Activated CD4-positive, alpha-beta T cell treated with anti-CD3 and anti-CD28 coated beads, Interleukin-2, amount 50 U/mL, for 24 hours (primary cell): ENCODE measurements at places on chromosomes 11 and 22.

- DNase-seq: no peak
These were observed 21.1 kb downstream of the PHF21B start for GRCh38 chr22:44988671-44989070.

DNA sequence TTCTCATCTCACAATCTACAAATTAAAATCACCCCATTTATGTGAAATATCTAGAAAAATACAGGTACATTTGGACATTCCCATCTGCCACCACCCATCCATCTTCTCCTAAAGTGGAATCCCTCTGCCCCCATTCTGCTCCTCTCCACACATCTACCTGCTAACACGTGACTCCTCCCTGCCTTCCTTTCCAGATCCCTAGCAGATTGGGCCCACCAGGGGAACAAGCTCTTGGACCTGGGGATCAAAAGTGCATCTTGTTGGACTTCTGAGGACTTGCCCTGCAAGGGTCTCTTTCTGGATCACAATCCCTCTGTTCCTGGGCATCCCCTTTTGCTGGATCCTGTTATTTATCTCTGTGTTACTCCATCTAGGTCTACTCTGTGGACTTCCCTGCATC lies 107.6 kb downstream of the ZNF280B start:
- DNase-seq: no peak

GRCh38 chr11:13364388-13364787 lies 86.8 kb downstream of the BMAL1 start:
- DNase-seq: no peak

- no peak for DNase-seq
These were observed 17.9 kb upstream of the EMID1 start for GRCh38 chr22:29187831-29188230.

DNA sequence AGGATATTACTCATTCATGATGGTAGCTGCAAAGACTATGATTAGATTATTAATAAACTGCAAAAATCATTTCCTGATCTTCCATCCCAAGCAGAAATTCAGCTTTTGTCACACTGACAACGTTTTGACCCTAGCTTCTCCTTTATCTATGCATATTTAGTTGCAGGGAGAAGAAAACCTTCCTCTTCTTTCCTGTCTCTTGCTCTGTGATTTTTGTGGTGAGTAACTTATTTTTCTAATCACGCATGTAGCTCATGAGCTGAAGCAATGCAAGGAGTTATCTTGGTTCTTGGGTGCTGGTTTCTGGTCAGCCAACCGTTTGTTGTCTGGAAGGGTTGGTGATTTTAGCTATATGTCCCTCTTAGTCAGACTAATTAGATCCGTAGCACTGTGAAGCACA lies 56.4 kb downstream of the FDX1 start:
- no peak for DNase-seq

DNA sequence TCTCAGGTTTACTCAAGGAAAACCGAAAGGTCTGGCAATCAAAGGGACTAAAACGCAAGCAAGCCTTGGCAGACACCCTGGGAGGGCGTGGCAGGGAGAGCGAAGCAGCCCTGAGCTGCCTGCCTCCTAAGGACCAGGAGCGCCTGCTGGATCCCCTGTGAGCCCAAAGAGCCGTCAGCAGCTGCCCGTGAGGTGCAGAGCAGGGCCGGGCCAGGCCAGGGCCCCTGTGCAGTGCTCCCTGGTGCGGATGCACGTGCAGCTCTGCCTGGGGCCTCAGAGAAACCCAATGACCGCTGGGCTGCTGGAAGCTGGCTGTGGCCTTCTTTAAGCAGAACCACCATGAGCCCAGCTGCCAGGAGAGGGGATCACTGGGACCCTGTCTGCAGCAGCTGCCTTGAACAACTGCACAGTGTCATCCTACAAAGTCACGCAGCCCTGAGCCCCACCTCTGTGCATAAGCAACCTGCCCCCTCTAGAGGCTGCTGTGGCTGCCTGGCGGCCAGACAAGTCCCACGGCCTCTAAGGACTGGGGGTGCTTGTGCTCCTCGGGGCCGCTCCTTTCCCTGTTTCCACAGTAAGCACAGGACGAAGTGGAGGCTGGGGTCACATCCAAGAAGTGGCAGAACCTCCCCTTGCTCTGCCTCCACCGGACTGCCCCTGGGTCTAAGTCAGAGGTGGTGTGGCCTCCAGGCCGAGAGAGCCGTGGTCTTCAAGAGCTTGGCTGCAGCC lies 29.1 kb upstream of the COMT start:
- no peak for DNase-seq

GRCh38 chr11:16771350-16772140 lies 33.1 kb downstream of the C11orf58 start:
- no peak for DNase-seq

- DNase-seq: no peak
These were observed 193.4 kb downstream of the ADAMTS15 start for GRCh38 chr11:130641876-130642275.

DNA sequence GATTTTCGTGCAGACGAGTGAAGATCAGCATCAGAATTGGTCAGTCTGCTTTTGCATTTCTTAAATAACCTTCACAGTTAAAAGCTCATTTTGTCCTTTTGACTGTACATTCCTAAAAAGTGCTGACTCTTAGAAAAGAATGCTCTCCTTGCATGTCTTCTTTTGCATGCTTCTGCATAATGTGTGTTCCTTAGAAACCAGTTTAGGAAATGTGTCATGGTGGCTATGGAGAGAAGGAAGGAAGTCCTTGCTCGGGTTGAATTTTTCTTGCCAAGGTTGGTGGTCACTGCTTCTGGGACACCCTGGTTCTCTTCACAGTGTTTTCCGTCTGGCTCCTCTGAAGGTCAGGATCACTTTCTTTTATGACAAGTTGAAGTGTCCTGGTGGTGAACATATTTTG lies 6.8 kb downstream of the AP2A2 start:
- no peak for DNase-seq

- no peak for DNase-seq
These were observed 31.1 kb downstream of the GRAMD1B start for GRCh38 chr11:123461164-123461563.

DNA sequence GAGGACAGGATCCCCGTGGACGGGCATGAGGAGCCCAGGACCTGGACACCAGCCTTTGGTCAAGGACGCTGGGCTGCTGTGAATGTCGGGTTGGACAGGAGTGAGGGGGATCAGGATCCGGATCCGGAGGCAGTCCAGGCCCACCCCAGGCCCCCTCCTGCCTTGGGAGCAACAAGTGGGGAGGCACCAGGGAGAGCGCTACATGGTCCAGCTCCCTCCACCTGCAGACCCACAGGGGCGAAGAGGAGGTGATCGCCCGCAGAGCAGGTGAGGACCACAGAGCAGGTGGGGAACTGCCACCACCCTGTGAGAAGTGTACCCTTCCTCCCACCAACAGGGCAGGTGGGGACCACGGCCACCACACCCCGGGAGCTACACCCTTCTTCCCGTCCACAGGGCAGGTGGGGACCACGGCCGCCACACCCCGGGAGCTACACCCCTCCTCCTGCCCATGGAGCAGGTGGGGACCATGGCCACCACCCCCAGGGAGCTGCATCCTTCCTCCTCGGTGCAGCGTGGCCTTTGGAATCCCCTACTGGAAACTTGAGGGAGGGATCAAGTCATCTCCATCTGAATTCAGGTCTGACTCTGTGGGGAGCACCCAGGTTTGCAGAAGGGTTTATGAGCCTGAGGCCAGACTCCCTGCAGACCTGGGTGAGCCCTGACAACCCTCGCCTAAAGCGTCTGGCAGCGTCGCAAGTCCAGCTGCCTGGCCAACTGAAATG lies 141.0 kb downstream of the BRD1 start:
- no peak for DNase-seq

DNA sequence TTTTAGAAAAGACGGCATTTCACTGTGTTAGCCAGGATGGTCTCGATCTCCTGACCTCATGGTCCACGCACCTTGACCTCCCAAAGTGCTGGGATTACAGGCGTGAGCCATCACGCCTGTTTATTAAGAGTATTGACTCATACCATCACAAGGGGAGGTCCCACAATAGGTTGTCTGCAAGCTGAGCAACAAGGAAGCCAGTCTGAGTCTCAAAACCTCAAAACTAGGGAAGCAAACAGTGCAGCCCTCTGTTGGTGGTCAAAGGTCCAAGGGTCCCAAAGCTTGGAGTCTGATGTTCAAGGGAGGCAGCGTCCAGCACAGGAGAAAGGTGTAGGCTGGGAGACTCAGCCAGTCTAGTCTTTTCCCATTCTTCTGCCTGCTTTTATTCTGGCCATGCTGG lies 32.8 kb upstream of the LDLRAD3 start:
- DNase-seq: no peak

GRCh38 chr11:77054084-77054483 lies 12.7 kb upstream of the CAPN5 start:
- DNase-seq: no peak

DNA sequence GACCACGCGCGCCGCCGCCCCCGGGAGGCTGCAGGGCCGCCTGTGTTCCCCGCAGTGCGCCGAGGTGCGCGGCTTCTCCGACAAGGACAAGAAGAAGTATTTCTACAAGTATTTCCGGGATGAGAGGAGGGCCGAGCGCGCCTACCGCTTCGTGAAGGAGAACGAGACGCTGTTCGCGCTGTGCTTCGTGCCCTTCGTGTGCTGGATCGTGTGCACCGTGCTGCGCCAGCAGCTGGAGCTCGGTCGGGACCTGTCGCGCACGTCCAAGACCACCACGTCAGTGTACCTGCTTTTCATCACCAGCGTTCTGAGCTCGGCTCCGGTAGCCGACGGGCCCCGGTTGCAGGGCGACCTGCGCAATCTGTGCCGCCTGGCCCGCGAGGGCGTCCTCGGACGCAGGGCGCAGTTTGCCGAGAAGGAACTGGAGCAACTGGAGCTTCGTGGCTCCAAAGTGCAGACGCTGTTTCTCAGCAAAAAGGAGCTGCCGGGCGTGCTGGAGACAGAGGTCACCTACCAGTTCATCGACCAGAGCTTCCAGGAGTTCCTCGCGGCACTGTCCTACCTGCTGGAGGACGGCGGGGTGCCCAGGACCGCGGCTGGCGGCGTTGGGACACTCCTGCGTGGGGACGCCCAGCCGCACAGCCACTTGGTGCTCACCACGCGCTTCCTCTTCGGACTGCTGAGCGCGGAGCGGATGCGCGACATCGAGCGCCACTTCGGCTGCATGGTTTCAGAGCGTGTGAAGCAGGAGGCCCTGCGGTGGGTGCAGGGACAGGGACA lies 2.7 kb downstream of the NLRP6 start:
- no peak for DNase-seq

GRCh38 chr22:22687638-22688500 lies 43.5 kb downstream of the GGTLC2 start:
- DNase-seq: no peak

DNA sequence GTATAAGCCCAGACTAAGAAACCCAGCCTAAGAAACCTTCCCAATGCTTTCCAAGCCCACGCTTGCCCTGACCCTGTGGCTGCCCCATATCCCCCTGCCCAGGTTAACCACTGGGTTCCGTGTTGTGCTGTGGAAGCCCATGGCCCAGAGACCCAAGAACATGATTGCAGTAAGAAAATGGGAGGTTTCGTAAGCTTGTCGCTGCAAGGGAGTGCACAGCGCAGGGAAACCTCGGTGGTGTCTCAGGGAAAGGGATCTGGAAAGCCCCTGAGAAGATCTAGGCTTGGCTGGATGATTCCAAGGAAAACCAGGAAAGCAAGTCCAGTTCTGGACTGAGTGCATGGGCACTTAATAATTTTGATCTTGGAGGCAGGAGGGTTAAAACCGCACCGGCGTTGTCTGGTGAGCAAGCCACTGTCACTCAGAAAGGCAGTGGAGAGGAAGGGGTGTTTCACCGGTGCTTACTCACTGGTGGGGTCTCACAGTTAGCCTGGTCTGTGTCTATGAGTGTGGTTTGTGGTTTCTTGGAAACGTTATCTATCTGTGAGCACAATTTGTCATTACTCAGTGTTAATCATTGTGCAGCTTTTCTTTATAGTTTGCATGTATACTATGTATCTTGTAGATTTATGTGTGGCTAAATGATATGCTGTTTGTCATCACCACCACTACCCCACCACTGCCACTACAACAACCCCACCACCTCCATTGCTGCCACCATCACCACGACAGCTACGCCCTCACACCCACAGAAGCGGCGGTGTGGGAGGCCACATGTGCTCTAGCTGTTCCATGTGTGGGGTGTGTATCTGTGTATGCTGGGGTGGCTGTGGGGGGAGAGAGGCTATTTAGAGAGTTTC lies 53.3 kb upstream of the PRDM11 start:
- no peak for DNase-seq

GRCh38 chr11:65869643-65870306 lies 2.8 kb downstream of the EFEMP2 start:
- no peak for DNase-seq

DNA sequence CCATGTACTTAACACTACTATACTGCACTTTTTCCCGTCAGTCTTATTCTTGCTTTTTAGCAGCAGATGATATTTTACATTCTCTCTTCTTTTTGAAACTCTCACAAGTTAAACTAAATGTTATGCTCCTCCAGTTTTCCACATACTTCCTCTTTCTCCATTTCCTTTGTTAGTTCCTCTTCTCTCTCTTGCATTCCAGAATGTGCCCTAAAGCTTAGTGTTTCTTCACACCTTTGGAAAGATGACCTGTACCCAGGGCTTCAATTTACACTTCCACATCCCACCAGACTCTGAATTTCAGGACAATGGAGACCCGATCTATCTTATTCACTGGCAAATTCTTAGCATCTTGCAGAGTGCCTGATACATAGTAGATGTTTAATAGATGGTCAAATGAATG lies 51.8 kb downstream of the APIP start:
- DNase-seq: no peak

DNA sequence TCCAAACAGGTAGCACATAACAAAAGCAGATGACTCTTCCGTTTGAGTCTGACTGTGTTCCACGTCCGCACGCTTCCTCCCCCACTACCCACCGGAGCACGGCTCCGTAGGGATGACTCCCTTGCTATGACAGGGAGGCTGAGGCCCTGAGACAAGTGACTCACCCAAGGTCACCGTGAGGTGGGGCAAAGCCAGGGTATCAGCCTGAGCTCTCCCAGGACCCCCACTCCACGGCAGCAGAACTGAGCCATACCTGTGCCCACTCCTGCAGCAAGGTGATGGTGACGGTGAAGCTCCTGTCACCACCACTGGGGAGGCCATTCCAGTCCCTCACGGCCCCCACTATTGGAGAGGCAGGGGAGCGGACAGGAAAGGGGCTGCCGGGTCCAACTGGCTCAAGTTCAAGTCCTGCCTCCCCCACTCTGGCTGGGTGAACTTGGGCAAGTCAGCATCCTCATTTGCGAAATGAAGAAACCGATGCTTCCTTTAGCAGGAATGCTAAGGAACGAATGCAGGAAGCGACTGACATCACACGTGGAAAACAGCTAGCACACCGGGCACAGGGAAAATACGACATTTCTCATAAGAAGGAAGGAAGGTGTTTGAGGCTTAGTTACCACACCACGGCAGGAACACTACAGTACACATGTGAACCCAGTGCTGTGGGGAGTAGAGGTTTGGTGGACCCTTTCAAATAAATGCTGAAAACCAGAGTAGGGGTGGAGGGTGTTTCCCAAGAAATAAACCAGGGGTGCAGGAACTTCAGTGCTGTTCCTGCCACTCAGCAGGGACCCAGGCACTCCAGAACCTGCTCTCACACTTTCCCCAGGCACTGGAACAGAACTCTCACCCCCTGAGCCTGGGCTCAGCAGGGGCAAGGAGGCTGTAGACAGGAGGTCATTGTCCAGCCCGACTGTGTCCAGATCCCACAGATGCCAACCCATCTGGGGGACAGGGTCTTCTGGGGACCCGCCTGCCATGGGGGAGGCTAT lies 32.4 kb upstream of the CBX7 start:
- DNase-seq: no peak
